ENCODE measurements at places on chromosomes 13 and 19. TPM values are rescaled to one million over a fixed set of nuclear protein-coding genes. Genes with fewer than 3 reads are reported as not detected.

PLIN5 gene
- not detected for total RNA-seq

CEACAM4 gene
- not detected for total RNA-seq

CARD8 gene
- 16.0 TPM for total RNA-seq

MAB21L1 gene
- under 0.01 TPM for total RNA-seq

ZNF784 gene
- total RNA-seq = 4.4 TPM

MYBPC2 gene
- not detected for total RNA-seq

C19orf85 gene
- not detected for total RNA-seq

DKKL1 gene
- total RNA-seq = 0.33 TPM

PGLYRP2 gene
- not detected for total RNA-seq

SLC7A10 gene
- total RNA-seq = not detected

ZNF578 gene
- 3.5 TPM for total RNA-seq

CBY2 gene
- total RNA-seq = not detected

OR4F17 gene
- not detected for total RNA-seq

KIR2DL1 gene
- not detected for total RNA-seq

PALM3 gene
- total RNA-seq = 0.87 TPM

CRB3 gene
- not detected for total RNA-seq

CRX gene
- not detected for total RNA-seq

OR7C1 gene
- not detected for total RNA-seq

CACNG8 gene
- total RNA-seq = under 0.01 TPM

TMEM86B gene
- total RNA-seq = 1.7 TPM

ELANE gene
- not detected for total RNA-seq

EPS8L1 gene
- total RNA-seq = 1.8 TPM

ZNF835 gene
- 0.44 TPM for total RNA-seq

CILP2 gene
- 0.11 TPM for total RNA-seq

RNF225 gene
- not detected for total RNA-seq

APC2 gene
- total RNA-seq = 0.50 TPM

ZNF429 gene
- total RNA-seq = 4.5 TPM

GPC5 gene
- total RNA-seq = 0.11 TPM

IL12RB1 gene
- total RNA-seq = not detected

CCL25 gene
- not detected for total RNA-seq

PCP2 gene
- total RNA-seq = not detected

ZNF302 gene
- total RNA-seq = 10.3 TPM

PRR22 gene
- 0.22 TPM for total RNA-seq

NLRP7 gene
- 0.22 TPM for total RNA-seq

C3 gene
- 0.22 TPM for total RNA-seq

NCR1 gene
- not detected for total RNA-seq

LGALS7 gene
- not detected for total RNA-seq

SIGLEC6 gene
- total RNA-seq = 0.11 TPM

SLC1A5 gene
- 333 TPM for total RNA-seq

PCDH9 gene
- total RNA-seq = 3.6 TPM

SERPINE3 gene
- total RNA-seq = under 0.01 TPM

F7 gene
- not detected for total RNA-seq

MEIOSIN gene
- not detected for total RNA-seq

ITGBL1 gene
- 56.5 TPM for total RNA-seq

Data from uterine smooth muscle cell (primary cell).